Fibroblast of skin of left quadriceps (primary cell): ENCODE measurements at places on chromosomes 7 and 10.

DNA sequence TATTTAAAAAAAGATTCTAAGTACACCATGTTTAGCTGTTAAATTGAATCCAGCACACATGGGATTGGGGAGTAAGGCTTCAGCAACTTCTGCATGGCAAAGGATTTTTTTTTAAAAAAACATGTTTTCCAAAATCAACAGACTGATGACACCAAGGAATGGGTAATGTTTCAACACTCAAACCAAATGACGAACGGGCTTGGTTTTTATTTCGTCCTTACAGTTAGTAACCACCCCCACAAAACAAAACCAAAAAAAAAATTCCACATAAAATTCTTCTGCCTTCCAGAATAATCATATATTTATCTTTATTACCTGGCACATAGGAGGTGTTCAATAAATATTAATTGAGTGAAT, 45.7 kb downstream of the ICA1 start:
- DNase-seq = no peak

DNA sequence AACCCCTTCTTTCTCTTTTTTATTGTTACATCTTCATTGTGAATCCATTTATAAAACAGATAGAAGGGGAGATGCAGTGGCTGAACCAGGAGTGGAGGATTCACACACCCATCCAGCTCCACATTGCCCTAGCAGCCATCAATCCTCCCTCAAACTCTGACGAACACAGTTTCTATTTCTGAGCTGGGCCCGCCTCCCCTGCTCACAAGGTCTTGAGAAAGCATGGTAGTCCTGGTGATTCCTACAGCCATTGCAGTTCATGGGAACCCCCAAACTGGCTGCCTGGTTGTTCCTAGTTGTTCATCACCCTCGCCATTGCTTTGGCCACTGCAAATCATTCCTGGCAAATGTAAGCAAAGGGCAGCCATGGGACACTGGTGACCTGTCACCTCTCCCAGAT, 258.5 kb upstream of the AOAH start:
- DNase-seq = no peak

DNA sequence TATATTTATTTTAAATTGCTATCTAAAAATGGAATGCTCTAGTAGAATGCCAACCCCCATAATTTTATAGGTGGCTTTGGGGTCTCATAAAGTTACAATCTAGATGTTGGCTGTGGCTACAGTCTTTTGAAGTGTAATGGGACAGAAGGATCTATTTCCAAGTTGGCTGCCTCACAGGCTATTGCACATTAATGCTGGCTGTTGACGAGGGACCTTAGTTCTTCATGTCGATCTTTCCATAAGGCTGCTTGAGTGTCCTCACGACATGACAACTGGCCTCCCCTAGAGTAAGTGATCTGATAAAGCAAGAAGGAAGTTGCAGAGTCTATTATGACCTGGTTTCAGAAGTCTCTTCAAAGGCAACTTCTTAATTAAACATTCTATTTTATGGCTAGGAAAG, 36.3 kb downstream of the WDR11 start:
- DNase-seq = no peak

DNA sequence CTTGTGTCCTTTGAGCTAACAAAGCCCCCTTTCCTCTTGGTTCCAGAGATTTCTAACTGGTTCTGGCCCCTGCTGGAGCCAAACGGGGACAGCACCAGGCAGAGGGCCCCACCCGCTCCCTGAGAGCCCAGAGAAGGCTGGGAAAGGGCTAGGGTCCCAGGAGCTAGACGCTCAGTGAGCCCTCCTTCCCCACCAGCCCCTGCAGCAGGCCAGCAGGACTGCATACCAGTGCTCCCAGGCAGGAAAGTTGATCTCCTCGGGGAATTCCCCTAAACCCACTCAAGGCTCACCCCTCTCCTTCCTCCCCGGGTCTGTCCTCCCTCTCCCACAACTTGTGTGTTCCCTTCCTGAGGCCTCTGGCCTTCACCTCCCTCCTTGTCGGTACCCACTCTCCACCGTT, 47.7 kb downstream of the PAX2 start:
- DNase-seq = no peak

- DNase-seq = no peak
Observed at GRCh38 chr7:17070231-17070708, 188.5 kb upstream of the AGR3 start.

- no peak for DNase-seq
Observed at GRCh38 chr10:129934196-129934925, 29.7 kb downstream of the EBF3 start.

- DNase-seq = no peak
Observed at GRCh38 chr7:2962865-2963264, 80.8 kb downstream of the CARD11 start.

- DNase-seq = no peak
Observed at GRCh38 chr7:12970626-12971025, 283.2 kb downstream of the ARL4A start.

GRCh38 chr7:143172354-143172753, 10.9 kb upstream of the TAS2R39 start:
- DNase-seq = no peak

- DNase-seq = no peak
Observed at GRCh38 chr7:25007668-25008067, 27.7 kb upstream of the OSBPL3 start.

- no peak for DNase-seq
Observed at GRCh38 chr10:75538144-75538543, 106.7 kb downstream of the LRMDA start.

- DNase-seq = peak; percentile 91
Observed at GRCh38 chr10:114714281-114714741, 56.2 kb upstream of the ABLIM1 start.

DNA sequence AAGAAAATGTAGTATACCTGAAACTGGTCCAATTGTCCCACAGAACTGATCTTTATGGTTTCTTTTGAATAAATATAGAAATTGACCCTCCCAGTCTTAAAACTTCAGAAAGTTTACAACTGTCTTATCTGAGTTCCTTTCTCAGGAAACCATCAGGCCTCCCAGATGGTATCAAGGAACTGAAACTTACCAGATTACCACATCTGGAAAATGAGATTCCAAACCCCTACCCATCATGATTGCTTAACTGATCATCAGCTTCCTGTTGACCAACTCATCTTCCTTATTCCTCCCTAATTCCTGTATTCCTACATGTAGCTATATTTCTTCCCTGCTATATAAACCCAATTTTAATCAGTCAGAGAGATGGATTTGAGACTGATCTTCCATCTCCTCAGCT, 5.5 kb downstream of the VWDE start:
- DNase-seq = no peak

DNA sequence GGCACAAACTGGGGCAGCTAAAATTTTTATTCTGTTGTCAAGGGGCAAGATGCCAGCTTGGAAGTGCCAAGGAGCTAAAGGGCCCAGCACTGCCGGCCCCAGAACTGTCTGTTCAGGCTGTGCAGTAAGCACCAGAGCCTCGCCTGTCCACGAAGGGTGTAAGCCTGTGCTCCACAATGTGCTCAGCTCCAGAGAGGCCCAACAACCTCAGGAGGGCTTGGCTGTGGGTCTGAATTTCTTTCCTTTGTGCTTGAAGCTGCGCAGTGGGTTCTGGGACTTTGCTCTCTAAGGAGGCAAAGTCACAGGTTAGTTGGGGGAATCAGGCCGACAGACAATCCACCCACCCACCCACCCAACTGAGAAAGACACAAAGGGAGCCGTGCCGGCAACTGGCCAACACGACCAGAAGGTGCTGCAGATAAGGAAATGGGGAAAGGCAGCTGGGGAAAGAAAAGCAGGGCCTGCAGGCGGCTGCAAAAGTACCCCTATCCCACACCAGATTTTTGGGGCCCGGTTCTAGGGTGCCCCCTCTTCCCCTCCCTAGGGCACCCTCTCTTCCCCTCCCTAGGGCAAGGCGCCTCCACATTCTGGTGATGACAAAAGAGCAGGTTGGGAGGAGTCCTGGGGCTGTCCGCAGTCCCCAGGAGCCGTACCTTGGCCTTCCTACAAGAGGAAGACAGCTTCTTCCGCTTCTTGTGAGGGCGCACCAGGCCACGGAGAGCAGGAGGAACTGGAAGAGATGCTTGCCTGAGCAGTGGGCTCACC, 7.7 kb downstream of the DDX56 start:
- DNase-seq = no peak

GRCh38 chr10:73873142-73873837, 1.1 kb downstream of the CAMK2G start:
- DNase-seq = no peak

DNA sequence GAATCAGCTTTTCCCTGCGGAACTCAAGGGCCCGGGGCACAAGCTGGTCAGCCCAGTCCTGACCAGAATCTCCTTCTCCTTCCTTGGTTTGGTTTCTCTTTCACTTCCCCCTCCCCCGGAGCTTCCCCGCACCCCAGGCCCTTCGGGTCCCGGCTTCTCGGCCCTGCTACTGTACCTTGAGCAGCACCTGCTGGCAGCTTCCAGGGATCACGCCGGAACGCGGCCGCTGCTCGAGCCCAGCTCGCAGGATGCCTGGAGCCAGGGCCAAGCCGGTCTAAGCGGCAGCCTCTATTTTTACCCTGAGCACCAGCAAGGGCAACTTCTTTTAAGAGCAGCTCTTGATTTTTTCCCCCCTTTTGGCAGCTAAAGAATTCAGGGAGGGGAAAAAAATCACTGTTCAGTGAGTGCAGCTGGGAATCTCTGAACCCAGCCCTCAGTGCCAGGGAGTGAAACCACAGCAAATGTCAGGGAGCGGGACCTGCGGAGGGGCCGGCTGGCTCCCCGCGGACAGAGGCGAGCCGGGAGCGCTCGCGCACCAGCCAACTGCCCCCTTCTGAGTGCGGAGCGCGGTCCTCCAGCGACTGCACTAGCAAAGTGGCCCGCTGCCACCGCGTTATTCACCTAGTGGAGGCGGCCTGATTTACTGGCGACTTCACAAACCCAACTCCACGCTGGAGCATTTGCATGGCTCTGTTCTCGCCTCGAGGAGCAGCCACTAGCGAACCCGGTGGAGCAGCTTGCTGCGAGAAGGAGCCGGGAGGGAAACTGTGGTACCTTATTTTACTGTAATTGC, 2.4 kb upstream of the INHBA start:
- DNase-seq = peak; percentile 79

- no peak for DNase-seq
Observed at GRCh38 chr10:126263006-126263676, 125.1 kb downstream of the ADAM12 start.

GRCh38 chr7:6228361-6229229, 43.8 kb downstream of the CYTH3 start:
- no peak for DNase-seq

DNA sequence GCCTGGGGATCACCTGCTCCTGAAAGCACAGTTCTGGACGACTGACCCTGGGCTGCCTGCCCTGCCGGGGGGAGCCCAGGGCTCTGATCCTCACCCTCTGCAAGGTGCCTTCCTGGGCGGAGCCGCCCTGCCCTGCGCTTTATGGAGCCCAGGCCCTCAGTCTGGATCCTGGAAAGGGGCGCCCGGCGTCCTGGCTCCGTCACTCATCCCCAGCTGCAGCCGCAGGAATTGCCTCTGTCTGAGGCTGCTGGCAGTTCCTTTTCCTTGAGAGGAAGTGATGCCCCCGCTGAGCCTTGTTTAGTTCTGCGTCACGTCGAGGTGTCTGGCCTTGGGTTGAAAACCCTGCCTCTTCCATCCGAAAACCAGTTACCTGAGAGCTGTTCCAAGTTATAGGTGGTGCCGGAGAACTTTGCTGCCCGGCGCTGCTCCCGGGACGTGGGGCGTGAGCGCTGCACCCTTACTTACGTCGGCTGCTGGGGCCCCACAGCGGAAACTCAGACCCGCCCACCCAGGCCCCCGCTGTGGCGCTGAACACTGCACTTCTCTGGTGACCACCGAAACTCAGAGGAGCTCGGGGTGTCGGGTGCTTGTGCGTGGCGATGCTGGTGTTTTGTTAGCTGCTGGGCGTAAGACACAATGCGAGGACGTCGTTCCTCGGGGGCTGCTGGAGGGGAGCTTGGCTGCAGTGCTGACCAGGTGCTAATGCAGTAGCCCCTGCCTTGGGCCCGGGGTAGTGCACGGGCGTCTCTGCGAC, 5.4 kb downstream of the MAFK start:
- no peak for DNase-seq

DNA sequence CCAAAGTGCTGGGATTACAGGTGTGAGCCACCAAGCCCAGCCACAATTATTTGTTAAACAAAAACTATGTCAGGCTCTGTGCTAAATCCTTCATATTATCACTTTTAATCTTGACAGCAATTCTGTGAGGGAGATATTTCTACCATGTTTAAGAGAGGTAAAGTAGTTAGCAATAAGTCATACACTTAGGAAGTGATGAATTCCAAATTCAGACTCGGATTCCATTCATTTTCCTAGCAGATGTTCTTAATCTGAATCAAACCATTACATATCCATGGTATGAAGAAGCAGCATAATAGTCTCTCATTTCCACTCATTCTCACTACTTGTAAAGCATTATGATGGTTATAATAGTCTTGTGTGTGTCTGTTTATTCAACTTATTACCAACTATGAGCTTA, 2.9 kb upstream of the CD36 start:
- DNase-seq = peak; percentile 73

- no peak for DNase-seq
Observed at GRCh38 chr10:12940791-12941190, 60.7 kb downstream of the CCDC3 start.

DNA sequence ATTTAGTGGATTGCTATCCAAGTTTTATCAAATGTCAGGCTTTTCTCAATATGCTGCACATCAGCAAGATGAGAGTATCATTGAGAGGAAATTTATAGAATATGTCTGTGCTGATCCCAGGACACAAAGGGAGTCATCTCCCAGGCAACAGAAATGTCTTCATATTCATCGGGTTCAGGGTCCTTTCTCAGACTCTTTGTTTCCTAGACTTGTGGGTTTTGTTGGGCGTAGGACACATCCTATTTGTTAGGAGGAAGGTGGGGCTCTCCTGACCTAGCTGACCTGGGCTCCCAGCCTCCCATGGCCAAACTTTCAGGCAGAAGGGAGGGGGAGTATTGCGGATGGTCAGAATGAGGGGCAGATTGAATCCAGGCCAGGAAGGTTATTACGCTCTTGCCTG, 22.9 kb upstream of the NPS start:
- DNase-seq = no peak

DNA sequence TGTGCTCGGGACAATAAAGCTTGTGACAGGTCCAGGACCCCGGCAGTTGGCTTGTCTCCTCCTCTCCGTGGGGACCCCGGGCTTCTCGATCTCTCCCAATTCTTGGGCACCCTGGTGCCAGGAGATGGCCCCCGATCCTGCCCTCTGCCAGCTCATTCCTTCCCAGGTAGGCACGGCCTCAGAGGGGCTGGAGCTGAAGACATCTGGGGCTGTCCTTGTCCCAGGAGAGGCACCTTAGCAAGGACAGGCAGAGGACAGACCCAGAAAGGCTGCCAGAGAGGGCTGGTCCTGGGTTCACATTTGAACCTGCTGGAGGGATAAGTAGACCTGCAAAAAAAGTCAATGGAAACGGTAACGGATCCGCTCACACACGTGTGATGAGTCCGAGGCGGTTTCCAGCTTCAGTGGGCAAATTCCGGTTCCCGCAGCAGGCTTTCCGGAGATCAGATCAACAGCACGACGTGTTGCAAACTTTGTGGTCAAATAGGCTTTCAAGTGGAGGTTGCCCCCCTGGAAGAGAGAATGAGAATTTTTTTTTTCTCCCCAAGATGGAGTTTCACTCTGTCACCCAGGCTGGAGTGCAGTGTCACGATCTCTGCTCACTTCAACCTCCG, 47.7 kb upstream of the GTF2IRD1 start:
- no peak for DNase-seq

GRCh38 chr10:124092860-124093773, at the start of gene CHST15:
TSS of gene CHST15 (minus strand) at chr10:124093598. CDS start at chr10:124046212, 47,386 bp downstream.
- no peak for DNase-seq
